ENCODE measurements at places on chromosomes 6 and 20.

- DNase-seq: no peak
These were observed 102.1 kb downstream of the DLGAP4 start for GRCh38 chr20:36408219-36408618.

DNA sequence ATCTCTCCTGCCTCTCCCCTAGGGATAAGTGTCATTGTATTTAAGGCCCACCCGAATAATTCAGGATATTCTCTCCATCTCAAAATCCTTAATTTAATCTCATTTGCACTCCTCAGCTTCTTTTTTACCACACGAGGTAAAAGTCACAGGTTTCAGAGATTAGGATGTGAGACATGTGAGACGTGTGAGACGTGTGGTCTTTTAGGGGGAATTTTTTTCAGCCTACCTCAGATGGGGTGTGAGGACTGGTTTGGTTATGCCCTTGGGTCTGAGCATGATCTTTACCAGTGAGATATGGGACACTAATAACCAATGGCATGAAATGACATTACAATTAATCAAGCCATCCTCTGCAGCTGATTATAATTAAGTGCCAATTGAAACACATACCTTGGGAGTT is 324.2 kb downstream of the BMP2 start:
- DNase-seq: no peak

DNA sequence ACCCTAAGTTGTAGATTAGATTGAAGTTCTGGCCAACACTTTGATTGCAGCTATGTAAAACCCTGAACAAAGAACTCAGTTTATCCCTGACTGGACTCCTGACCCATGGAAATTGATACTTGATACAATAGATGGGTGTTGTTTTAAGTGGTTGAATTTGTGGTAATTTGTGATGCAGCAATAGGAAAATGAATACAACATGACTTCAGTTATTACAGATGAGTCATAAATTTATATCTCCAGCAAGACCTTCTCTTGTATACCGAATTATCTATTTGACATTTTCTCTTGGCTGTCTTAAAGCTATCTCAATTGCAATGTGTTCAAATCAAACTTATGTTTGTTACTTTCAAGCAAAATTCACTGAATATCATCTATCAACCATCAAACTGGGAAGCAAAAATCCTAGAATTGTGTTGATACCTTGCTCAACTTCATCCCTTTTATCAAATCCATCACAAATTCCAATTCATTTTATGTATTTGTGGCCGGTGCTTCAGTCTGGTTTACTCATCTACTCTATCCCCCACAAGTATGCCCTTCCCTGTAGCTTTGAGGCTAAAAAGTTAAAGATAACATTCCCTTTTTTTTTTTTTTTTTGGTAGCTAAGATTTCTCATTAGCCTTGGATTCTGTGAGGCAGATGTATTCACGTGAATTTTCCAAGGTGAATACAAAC is 129.4 kb upstream of the CENPW start:
- DNase-seq: no peak

GRCh38 chr20:11957911-11958310 is 40.2 kb downstream of the BTBD3 start:
- DNase-seq: no peak

- DNase-seq: no peak
These were observed 3.9 kb upstream of the ZBTB9 start for GRCh38 chr6:33450434-33450833.

GRCh38 chr6:90369651-90370050 is 73.0 kb upstream of the BACH2 start:
- DNase-seq: no peak

DNA sequence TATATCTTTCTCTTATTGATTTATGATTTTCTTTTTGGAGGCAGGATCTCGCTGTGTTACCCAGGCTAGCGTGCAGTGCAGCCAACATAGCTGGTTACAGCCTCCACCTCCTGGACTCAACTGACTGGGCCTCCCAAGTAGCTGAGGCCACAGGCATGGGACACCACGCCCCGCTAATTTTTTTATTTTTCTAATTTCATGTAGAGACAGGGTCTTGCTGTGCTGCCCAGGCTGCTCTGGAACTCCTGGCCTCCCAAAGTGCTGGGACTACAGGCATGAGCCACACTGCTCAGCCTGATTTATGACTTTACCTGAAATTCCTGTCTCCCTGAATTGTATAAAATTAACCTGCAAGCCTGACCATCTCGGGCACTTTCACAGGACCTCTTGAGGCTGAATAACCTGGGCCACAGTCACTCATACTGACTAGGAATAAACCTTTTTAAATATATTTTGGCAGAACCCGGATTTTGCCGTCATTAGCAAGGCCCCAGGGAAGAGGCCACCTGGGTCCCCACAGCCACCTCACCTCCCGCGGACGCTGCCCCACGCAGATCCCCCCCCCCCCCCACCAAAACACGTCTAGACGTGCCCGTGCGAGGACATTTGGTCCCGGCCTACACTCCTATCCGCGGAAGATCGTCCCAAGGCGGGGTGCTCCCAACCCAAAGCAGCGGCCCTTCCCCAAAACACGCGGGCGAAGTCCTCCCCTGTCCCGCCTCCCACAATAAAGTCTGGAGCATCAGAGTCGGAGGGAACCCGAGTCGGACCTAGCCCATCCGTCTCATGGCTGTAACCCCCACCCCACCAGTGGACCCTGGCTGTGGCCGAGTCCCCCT is 902 bp downstream of the ZNF337 start:
- no peak for DNase-seq

DNA sequence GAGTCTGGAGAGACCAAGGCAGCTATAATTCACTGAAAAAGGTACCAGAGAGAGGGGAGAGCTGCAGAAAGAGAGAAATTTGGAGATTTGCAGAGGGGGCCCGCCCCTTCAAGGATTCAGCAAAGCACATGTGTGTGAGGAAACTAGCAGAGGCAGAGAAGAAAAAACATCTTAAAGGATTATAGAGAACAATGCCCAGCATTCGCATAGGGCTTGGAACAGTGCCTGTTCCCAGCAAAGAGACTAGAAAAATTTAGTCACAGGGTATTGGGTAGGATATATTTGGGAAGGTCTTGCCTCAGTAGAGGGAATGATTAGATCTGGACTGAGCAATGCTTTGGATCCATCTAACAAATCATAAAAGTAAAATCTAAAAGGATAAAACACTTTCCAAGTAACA is 44.0 kb downstream of the SRPK1 start:
- no peak for DNase-seq

- DNase-seq: peak; percentile 79
These were observed 69.0 kb downstream of the MOCS1 start for GRCh38 chr6:39865011-39865888.

DNA sequence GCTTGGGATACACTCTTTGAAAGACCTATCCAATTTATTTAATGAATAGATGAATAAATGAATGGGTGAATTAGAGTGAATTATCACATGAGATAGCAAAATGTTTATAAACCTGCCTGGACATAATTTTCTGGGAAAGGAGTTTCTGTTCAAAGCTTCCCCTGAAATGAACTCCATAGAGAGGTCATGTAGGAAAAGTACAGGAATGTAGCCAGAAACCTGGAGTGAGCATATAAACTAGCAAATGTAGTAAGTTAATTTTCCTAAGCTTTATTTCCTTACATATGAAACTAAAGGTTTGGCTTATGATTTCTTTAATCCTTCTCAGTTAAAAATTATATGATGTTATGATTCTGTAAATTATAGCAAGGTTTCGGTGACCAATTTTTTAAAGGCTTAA is 380.3 kb upstream of the RSPO3 start:
- DNase-seq: no peak

DNA sequence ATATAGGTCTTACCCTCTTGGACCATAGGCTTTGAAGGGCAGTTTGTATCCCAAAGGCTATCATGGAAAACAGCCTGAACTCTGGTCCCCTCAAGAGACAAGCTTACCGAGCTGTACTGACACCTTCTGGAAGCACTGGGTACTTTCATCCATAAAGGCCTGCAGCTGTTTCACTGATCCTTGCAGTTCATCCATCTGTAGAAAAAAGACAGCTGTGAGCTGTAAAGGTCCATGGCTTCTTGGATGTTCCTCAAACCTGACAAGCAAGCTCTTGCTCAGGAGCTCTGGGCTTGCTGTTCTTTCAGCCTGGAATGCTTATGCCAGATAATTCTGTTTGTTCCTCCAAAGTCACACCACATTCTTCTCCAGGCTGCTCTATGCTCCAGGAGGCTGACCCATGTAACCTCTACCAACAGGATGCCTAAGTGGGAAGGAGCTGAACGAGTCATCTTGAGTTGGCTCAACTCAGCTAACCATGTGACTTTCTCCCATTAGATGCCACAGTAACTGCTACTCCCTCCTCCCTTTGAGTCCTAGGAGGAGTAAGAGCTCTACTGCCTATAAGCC is 8.8 kb upstream of the NDRG3 start:
- DNase-seq: peak; percentile 31

- DNase-seq: no peak
These were observed 5.2 kb downstream of the SIRPA start for GRCh38 chr20:1900321-1900801.

- DNase-seq: no peak
These were observed 110.8 kb downstream of the RFPL4B start for GRCh38 chr6:112457886-112458285.
